ENCODE measurements at places on chromosomes 13 and 19.

- DNase-seq = no peak
These were observed 1.0 kb upstream of the ETHE1 start for GRCh38 chr19:43527860-43528622.

DNA sequence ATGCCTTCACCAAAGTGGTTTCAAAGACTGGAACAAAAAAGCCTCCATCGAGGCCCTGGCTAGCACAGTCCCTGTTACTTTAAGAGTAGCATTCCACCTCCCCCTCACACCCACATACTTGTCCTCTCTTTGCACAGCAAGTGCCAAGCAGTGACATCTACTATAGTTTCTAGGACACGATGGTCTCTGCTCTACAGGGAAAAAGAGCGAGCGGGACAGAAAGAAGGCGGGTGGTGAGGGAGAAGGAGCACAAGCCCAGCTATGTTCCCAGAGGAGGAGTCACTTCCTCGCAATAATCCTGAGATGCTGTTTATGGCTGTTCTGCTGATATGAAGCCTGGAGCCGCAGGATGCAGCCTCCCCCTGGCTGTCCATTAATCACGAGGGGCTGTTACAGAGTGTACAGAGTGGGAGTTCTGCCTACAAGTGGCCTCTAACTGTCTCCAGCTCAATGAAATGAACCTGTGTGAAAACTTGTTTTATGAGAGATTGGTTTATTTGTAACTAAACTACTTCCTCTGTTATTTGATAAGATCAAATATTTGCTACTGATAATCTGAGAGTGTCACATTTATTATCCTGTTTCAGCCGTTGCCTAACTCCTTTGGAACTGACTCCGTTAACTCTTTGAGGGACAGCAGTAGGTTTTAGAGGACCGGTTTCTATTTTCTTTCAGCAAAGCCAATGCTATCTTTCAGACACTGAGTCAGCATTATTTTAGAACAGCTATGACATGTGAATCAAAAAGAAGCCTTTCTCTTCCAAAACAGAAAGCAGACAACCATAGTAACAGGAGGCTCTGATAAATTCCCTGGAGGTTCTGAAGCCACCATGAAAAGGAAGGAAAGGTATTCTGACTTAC, 208.0 kb downstream of the SPRY2 start:
- DNase-seq = no peak

DNA sequence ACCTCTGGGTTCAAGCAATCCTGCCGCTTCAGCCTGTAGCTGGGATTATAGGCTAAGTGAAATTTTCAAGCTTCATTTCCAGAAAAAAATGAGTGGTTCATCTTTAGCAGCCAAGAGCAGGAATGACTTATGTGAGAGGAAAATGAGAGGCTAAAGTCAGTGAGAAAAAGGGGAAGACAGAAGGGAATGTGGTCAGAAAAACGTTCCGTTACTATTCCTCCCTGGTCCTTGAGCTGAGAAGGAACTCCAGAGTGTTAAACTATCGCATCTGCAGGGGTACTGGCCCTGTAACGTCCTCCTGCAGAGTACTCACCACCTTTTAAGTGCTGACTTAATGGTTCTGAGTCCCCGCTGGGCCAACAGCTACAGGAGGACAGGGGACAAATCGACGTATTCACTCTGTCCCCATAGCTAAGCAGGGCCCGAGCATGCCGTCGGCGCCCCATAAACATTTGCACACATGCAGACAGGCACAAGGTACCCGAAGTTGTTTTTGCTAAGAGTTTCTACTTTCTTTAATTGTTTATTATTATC, 88.1 kb downstream of the FLT1 start:
- no peak for DNase-seq

- DNase-seq = no peak
These were observed 10.1 kb upstream of the GTF2F1 start for GRCh38 chr19:6402837-6403608.

- DNase-seq = no peak
These were observed 1.3 kb upstream of the SOX21 start for GRCh38 chr13:94713561-94714182.

GRCh38 chr13:114067381-114067885, 65.0 kb downstream of the RASA3 start:
- DNase-seq = no peak

- DNase-seq = no peak
These were observed 7.5 kb downstream of the IZUMO2 start for GRCh38 chr19:50155520-50156109.

DNA sequence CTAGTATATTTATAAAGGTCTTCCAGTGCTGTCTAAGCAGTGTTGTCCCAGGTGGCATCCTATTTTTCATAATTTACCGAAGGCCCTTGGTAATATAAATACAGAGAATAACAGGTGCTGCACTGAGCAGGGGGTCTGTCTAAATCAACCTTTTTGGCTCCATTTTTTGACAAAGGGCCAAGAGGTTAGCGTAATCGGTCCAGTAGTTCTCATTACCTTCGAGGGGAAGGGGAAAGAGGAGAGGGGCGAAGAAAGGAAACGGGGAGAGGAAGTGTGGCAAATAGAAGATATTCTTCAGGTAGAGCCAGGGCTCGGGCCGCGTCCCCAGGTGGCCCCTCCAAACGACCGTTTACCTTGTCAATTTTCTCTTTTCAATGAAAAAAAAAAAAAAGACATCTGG, 749 bp upstream of the PAN3 start:
- no peak for DNase-seq

DNA sequence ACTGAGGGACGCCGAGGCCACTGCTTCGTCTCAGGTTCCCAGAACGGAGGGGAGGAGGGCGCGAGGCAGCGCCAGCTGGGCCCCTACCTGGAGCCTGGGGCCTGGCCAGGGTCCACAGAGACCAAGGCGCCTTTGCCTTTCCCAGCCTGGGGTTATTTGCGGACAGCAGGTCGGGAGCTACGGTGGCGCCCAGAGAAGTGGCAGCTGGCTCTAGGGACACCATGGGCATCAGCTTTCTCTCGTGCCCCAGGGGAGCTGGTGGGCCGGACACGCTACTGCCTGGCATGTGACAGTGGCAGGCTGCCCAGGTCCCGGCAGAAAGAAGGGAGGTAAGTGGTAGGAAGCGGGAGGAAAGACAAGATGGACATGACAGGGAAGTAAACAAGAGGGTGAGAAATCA, 19.0 kb downstream of the AKT2 start:
- DNase-seq = no peak

DNA sequence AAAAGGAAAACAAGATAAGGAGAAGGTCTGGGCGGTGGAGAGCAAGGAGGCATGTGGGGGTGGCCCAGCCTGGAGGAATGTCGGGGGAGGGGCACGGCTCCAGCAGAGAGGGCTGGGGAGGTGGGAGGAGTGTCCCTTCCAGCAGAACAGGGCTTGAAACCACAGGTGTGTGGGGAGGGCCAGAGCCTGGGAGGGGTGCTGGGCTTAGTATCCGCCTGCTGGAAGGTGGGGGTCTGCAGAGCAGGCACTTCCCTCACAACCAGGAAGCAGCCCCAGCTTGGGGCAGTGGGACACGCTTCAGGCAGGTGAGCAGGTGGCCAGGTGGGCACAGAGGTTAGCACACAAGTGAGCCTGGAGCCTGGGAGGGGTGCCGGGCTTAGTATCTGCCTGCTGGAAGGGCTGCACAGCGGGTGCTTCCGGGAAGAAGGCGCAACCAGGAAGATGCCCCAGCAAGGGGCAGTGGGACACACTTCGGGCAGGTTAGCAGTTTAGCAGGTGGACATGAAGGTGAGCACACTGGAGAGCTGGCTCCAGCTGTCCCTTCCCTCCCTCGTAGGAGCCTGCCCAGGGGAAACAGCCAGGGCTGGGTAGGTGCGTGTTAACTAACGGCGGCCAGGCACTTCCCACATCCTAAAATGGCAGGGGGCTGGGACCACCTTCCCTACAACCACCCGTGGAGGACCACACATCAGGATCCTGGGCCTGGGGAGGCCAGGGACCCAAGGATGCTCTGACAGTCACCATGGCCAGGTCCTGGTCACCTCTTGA, 3.0 kb downstream of the GAS6 start:
- DNase-seq = no peak

DNA sequence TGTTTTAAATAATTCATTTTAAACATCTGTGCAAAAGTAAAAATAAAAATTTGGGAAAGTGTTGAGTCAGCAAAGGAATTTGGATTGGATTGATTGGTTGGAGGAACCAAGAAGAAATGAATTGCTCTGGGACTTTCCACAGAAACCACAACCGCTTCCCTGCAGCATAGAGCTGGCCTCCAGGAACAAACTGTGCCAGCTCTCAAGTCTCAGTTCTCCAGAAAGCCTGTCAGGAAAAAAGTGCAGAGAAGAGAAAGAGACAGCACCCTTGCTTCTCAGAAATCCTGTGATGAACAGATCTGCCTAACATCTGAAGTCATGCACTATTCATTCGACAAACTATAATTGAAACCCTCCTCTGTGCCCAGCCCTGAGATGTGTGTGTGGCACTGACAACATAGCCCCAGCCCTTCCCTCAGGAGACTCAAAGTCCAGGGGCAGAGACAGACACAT, 14.8 kb downstream of the LYPD3 start:
- no peak for DNase-seq

- no peak for DNase-seq
These were observed 48.9 kb upstream of the CLDN10 start for GRCh38 chr13:95503662-95504061.

DNA sequence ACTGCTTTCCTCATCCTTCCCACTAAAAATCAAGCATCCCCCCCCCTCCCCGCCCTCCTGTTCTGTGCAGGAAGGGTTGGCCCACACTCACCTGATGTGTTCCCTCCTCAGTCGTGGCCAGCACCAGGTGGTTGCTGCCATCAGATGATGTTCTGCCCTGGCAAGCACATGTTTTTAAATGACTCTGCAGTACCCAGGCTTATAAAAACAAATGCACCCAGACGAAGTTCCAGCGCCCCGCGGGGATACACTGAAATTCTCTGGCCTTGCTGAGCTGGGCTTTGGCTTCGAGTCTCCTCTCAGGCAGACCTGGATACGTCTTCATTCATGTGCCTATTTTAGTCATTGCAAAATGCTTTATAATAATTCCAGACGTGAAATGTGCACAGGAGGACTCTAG, 316.3 kb downstream of the DLEU7 start:
- DNase-seq = peak; percentile 20

GRCh38 chr13:98831236-98831635, 78.8 kb upstream of the SLC15A1 start:
- no peak for DNase-seq

GRCh38 chr13:44867825-44868224, 121.4 kb downstream of the NUFIP1 start:
- no peak for DNase-seq

GRCh38 chr13:45446181-45446580, 18.6 kb upstream of the COG3 start:
- peak; percentile 57 for DNase-seq

GRCh38 chr19:4108767-4109625, 14.9 kb downstream of the MAP2K2 start:
- no peak for DNase-seq

GRCh38 chr13:83499286-83499685, 383.0 kb downstream of the SLITRK1 start:
- peak; percentile 51 for DNase-seq

DNA sequence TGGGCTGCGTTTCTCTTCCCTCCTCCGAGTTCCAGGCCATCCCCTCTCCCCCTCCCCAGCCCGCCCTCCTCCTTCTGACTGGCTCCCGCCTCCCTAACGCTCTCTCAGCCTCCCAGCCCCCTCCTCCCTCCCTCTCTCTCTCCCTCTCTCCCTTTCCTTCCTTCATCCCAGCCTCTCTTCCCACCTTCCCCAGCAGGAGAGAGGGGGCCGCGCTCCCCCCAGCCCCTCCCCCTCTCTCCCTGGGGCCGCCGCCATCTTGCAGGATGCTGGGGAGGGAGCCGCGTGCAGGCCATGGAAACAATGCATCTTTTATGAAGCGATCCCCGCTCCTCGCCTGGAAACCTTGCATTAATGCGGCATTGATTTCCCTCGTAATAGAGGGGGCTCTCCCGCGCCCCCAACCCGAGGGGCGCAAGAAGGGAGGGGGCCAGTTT, 42.6 kb upstream of the ADGRL1 start:
- peak; percentile 9 for DNase-seq

DNA sequence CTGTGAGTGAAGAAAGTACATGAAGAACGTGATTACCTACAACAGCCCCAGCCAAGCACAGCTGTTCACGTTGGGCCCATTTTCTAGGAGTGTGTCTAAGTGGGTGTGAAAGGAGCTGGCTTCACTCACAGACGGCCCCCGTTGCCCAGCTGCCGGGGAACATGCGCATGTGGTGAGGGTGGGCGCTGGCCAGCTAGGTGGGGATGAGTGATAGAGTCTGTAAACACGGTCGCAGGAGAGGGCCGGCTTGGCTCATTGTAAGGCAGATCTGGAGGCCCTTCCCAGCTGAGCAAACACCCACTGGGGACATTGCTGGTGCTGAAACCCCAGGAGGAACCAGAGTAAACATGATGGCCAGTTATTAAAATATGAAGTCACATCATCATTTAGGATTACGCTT, 160.5 kb downstream of the TEX29 start:
- no peak for DNase-seq

DNA sequence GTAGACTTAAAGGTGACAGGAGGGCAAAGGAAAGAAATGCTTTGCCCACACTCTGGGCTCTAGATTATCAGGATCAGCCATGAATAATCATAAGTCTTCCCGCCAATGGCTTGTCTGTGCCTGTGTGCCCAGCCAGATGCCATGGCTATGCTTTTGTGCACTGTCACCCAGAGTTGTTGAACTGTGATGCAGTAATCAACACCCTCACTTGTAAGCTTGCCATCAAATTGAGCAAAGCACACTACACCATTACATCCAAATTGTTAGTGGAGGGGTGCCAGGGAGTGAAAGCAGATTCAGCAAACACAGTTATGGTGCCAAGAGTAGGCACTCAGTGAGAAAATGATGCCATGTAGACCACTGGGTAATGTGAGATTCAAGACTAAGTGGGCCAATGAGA, 845.3 kb upstream of the MIR17HG start:
- no peak for DNase-seq

GRCh38 chr19:10419646-10420443, 493 bp upstream of the PDE4A start:
- peak; percentile 92 for DNase-seq

- DNase-seq = peak; percentile 51
These were observed 20.2 kb downstream of the CEBPA start for GRCh38 chr19:33282036-33282671.

DNA sequence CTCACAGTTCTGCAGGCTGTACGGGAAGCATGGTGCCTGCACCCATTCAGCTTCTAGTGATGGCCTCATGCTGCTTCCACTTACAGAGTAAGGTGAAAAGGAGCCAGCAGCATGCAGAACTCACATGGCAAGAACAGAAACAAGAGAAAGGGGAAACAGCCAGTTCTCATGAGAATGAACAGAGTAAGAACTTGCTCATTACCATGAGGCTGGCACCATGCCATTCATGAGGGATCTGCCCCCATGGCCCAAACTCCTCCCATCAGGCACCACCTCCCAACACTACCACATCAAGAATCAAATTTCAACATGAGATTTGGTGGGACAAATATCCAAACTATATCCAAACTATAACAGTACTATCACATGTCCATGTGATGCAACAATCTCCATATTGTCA, 72.1 kb downstream of the KATNAL1 start:
- DNase-seq = peak; percentile 2

GRCh38 chr19:45745606-45746005, 12.4 kb downstream of the MEIOSIN start:
- no peak for DNase-seq

All from MG63 (cell line).